ENCODE measurements at places on chromosomes 1 and 21.

- DNase-seq = no peak
Observed at GRCh38 chr1:20588634-20589225, at the start of gene CDA. CDA (plus strand) TSS chr1:20589097; CDS start chr1:20589130, 33 bp downstream.

DNA sequence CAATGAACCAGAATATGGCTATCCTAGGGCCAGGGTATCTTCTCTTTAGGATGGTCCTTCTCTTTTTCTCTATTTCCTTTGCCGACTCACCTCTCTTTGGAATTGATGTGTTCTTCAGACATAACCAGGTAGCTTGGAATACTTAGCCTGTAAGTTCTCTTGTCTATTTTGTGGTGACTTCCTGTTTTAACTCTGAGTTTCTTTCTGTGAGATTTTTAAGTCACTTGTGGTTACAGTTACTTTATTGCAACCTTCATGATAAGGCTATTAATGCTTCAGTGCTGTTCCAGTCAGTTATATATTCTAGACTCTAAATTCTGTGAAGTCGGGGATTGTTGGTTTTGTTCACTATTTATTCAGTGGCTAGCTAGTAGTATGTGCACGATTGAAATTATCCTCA is 46.2 kb downstream of the DISP1 start:
- no peak for DNase-seq

DNA sequence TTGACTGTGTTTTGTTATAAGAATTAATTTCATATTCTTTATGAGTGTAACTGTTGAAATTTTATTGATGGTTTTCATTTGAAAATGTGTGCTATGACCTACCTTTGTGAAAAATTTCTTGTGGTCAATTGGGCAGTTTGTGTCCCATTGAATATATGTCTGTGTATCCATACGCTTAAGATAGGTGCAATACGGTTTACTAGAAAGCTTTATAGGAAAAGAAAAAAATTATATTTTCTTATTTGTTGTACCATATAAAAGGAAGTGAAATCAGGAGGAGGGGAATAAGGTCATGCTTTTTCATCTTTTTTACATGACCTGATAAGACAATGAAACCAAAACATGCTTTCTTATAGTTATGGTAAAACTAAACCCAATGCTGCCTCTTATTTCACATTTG is 807.7 kb downstream of the USP25 start:
- DNase-seq = no peak

DNA sequence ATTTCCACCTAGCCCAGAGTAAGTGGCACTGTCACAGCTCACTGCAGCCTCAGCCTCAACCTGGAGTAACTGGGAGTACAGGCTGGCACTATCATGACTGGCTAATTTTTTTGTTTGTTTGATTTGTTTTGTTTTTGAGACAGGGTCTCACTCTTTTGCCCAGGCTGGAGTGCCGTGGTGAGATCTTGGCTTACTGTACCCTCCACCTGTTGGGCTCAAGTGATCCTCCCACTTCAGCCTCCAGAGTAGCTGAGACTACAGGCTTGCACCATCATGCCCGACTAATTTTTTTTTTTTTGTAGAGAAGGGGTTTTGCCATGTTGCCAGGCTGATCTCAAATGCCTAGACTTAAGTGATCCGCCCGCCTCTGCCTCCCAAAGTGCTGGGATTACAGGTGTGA is 2.5 kb downstream of the UCK2 start:
- DNase-seq = no peak

- no peak for DNase-seq
Observed at GRCh38 chr1:55611123-55611522, 396.0 kb upstream of the USP24 start.

DNA sequence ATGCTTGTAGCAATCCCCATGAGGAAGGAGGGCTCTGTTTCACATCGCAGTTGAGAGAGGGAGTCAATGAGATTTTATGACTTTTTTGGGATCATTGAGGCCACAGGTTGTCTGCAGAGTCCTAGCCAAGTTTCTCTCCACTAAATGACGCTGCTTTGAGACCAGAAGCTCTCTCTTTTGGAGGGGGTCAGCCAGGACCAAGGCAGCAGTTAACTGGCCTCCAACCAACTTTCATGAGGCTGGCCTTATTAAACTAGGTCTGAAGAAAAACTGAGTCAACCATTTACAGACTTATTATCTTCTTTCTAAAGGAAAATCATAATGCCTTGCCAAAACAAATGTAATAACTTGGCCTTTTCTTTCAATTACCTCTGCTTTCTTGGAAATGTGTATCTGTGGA is 8.6 kb downstream of the WLS start:
- no peak for DNase-seq

DNA sequence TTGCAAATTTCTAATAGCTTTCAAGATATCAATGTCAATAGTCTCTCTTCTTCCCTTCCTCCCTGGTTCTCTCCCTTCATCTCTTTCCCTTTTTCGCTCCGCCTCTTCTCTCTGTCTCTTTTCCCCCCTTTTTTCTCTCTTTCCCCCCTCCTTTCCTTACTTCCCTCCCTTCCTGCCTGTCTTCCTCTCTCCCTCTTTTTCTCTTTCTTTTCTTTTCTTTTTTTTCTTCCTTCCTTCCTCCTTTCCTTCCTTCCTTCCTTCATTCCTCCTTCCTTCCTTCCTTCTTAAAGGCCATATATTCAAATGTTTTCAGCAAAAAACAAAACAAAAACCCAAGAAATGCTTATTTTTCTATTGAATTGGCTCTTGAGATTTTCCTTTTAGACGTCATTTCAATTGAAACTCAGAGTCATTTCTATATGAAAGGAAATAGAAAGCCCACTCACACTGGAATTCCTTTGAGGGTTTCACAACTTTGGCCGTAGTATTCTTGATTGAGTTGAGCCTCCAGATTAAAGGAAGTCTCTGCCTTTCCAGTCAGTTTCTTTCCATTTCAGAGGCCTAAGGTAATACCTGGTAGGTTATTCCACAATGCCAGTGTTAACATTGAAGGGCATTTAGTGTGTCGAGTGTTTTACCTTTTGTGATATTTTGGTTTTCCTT is 551.5 kb downstream of the LMO4 start:
- no peak for DNase-seq

DNA sequence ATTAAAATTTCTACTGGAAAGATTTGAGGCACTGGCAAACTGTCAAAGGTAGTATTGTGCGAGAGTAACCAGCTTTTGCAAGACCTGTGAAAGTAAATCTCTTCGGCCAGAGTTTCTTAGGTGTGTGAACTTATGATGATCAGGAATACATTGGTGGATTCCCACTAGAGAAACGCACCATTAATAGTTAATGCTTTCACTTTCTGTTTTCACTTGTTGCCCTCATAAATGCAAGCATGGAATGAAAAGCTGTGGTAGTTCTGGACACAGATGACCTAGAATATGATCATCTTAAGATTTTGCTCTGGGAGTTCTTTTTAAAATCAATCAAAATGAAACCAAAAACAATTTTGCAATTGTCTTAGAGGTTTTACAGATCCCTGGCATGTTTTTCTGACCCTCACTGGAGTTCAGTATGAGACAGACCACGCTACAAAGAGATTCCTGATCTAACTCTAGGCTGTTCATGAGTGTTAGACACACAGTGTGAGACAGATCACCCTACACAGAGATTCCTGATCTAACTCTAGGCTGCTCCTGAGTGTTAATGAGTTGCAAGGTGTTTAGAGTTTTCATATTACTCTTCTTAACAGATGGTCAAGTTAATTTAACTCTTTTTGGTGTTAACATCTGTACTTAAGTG is 98.8 kb downstream of the SDCCAG8 start:
- DNase-seq = no peak

GRCh38 chr1:69319287-69319686 is 248.4 kb upstream of the LRRC7 start:
- no peak for DNase-seq

GRCh38 chr1:229378586-229379367 is 35.9 kb upstream of the CCSAP start:
- DNase-seq = no peak

GRCh38 chr1:237901299-237901934 is 10.7 kb upstream of the ZP4 start:
- no peak for DNase-seq

GRCh38 chr21:18007121-18007520 is 188.0 kb upstream of the C21orf91 start:
- no peak for DNase-seq

- DNase-seq = no peak
Observed at GRCh38 chr1:39089931-39090521, 63.9 kb downstream of the NDUFS5 start.

- no peak for DNase-seq
Observed at GRCh38 chr1:87129606-87130005, 199.1 kb upstream of the LMO4 start.

DNA sequence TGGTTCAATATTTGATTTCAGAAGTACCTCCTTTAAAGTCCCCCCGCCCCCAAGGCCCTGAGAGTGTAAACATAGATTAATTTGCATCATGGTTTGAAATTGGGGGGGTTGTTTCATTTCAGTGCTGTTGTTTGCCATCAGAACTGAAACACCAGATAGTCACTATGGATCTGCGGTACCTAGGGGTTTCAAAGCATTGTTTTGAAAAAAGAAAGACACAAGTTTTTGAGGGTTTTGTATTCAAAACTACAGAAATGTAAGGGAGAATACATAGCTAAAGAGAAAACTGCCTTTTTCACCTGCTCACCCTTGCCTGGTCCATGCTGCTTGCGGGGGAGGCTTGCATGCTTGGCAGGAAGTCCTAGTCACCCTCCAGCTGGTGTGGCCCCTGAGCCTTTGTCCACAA is 59.3 kb downstream of the ACP6 start:
- peak; percentile 76 for DNase-seq

GRCh38 chr1:168709405-168710363 is 19.3 kb downstream of the DPT start:
- no peak for DNase-seq

DNA sequence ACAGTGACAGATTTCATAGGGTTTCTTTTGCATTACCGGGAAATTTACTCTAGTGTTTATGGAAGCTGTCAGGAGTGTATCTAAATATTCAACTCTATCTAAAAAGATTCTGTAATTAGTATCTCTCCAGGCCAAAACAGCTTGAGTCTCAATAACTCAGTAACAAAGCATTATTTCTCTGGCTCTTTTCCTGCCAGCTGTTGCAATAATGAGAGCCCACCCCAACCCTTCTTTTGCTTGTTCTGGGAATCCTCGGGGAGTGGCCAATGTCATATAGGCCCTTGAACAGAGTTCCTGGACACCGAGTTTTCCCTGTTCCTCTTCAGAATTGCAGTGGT is 120.1 kb upstream of the SGIP1 start:
- no peak for DNase-seq

DNA sequence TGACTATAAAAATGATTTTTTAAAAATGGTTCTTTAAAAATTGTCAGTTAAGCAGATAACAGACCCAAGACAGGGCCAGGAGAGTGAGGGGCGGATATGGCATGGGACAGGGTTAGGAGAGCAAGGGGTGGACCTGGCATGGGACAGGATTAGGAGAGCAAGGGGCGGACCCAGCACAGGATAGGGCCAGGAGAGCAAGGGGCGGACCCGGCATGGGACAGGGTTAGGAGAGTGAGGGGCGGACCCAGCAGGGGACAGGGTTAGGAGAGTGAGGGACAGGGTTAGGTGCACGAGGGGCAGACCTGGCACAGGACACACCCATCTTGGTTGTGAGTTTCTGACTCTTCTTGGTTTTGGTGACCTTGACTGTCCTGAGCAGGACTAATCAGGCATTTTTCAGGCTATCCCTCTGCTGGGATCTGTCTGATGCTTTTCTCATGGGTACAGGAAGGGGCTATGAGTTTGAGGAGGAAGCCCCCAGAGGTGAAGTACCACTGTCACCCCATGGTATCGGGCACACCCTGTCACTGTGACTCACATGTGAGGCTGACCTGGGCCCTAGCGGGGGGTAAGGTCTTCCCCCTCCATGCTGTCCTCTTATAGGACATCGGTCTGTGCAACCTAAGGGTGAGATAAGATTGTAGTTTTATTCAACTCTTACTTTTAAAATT is 159.0 kb upstream of the COL6A1 start:
- DNase-seq = no peak

DNA sequence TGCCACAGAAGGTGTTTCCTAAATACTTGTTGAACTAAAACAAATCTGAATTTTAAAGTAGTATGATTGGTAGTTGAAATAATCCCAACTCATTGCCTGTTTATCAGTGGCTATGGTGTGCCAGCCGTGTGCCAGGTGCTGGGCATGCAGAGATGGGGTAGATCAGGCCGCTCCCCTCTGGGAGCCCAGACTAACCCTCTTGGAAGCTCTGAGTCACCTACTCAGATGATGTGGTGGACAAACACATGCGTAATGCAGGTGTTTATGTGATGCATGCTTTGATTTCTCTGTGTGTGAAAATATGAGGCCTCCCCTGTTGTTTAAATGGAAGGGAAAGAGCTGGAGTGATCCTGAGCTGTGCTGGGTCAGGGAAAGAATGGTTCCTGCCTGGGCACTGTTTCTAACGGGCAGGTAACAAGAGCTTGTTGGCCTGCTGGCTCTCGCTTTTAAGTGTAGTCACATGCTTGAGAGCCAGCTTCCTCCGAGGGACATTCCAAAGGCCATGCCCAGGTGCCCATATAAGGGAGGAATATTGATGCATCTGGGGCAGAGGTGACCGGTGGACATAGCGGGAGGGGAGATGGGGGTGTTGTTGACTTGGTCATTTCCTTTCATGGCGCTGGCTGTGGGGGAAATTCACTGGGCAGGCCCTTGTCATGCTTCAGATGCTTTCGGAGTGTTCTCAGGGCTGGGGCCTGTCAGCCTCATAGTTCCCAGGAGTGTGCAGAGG is 10.2 kb downstream of the MFN2 start:
- DNase-seq = no peak

DNA sequence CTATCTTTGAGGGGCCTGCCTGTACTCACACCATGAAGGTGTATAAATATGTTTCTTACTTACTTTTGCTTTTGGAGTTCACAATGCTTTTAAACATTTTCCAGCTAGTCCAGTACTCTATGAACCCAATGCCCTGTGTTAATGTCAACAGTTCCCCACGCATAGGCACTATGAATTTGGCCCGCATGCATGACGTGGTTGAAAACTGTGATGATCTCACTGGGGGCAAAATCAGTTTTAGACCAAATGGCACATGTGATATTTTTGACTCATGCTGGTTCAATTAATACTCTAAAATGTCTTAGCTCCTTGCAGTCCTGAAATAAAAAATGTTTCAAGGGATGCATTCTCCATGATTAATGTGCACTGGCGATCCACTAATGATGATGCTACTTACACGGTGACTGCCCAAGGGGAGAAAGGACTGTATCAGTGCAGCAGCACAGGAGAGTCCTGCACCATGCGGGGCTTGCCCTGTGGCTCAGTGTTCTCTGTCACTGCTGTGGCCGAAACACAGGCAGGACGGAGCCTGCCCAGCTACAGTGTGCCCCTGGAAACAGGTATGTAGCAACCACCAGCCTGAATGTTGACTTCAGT is 15.7 kb downstream of the FNDC7 start:
- DNase-seq = no peak

GRCh38 chr1:64941461-64942117 is 24.8 kb downstream of the JAK1 start:
- DNase-seq = peak; percentile 63

GRCh38 chr1:155125511-155125945 is 2.1 kb upstream of the EFNA1 start:
- DNase-seq = no peak

DNA sequence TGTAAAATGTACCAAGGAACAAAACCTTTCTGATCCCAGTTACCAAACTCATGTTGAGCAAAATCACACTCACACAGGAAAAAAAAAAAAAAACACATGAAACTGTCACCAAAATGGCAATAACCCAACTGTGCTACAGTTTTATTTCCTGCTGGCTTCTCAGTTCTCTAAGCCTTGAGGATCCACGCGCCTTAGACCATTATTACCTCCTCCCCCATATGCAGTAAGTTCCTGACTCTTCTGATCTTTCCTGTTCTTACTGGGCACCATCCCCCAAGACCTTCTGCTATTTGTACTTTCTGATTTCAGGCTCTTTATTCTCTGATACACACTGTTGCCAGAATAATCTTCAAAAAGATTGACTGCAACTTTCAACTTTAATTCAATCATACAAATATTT is 79.6 kb downstream of the SLC45A1 start:
- DNase-seq = no peak

Data from NCI-H526 treated with DMSO at 0.1 percent for 48 hours (cell line).